ENCODE measurements at places on chromosomes 5 and 9. TPM values are rescaled to one million over a fixed set of nuclear protein-coding genes. Genes with fewer than 3 reads are reported as not detected.

The GLRA1 gene
- not detected for total RNA-seq

The FBXW11 gene
- total RNA-seq: 65.9 TPM

The IFNA2 gene
- total RNA-seq: not detected

The CBY3 gene
- not detected for total RNA-seq

The DEPDC1B gene
- total RNA-seq: 2.2 TPM

The GMCL2 gene
- not detected for total RNA-seq

- H3K4me1 ChIP-seq: peaks cover 13% of the 10 kb centered on the region
- no peak overlapping the region for H3K4me3 ChIP-seq
- no peak for DNase-seq
- H3K36me3 ChIP-seq: no peaks in the 10 kb centered on the region
- H3K27me3 ChIP-seq: no peaks in the 10 kb centered on the region
Observed at GRCh38 chr9:128141604-128142003, 7.6 kb upstream of the LCN2 start.

DNA sequence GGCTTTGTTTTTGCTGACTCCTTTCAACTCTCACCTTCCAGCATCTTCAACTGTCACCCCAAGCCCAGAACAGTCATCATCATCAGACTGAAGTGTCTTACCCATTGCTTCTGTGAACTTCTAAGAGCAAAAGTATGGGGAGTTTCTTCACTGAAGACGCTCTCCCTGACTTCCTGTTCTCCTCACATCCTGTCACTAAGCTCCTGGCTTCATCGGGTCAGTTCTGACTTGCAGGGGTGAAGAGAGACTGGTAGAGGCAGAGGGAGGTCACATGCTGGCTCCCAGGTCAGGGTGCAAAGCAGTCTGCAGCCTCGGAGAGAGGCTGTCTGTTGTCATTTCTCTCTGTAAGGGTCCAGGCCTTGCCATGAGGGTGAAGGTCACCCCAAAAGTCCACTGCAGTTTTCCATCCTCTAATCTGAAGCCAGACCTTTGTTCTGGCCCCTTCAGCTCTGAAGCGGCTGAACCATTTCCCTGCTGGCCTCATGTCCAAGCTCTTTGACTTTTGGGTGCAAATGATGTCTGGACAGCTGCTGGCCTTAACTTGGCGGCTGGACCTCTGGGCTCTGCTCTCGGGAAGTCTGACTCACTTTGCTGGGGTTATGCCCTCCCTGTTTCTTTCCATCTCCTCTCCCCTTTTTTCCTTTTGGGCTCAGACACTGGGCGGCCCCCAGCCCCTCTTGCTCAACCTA is 305.0 kb downstream of the RAB3C start:
- no peaks in the 10 kb centered on the region for H3K36me3 ChIP-seq
- H3K4me3 ChIP-seq: no peak overlapping the region
- no peaks in the 10 kb centered on the region for H3K27me3 ChIP-seq
- peaks cover 18% of the 10 kb centered on the region for H3K4me1 ChIP-seq

- H3K27ac ChIP-seq: no peak overlapping the region
- no peaks in the 10 kb centered on the region for H3K4me1 ChIP-seq
- H3K36me3 ChIP-seq: peaks cover 28% of the 10 kb centered on the region
- DNase-seq: no peak
- H3K4me3 ChIP-seq: no peak overlapping the region
Observed at GRCh38 chr5:178143901-178144300, 9.8 kb downstream of the NHP2 start.

- no peaks in the 10 kb centered on the region for H3K27me3 ChIP-seq
- no peaks in the 10 kb centered on the region for H3K36me3 ChIP-seq
- no peak overlapping the region for H3K4me3 ChIP-seq
- DNase-seq: no peak
- no peaks in the 10 kb centered on the region for H3K4me1 ChIP-seq
- H3K27ac ChIP-seq: no peak overlapping the region
Observed at GRCh38 chr9:6777213-6777902, 19.6 kb downstream of the KDM4C start.

DNA sequence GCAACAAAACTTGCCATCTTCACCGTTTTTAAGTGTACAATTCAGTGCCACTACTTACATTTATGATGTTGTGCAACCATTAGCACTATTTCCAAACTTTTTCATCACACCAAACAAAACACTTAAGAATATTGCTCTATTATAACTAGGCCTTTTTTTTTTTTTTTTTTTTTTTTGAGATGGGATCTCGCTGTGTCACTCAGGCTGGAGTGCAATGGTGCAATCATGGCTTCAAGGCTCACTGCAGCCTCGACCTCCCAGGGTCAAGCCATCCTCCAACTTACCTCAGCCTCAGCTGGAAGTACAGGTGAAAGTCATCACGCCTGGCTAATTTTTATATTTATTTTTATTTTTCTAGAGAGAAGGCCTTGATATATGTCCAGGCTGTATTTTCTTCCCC is 22.3 kb upstream of the LMNB1 start:
- no peaks in the 10 kb centered on the region for H3K4me1 ChIP-seq
- H3K4me3 ChIP-seq: no peak overlapping the region
- no peaks in the 10 kb centered on the region for H3K27me3 ChIP-seq
- no peak overlapping the region for H3K27ac ChIP-seq

GRCh38 chr9:32877639-32878217 is 94.4 kb downstream of the TMEM215 start:
- H3K4me1 ChIP-seq: no peaks in the 10 kb centered on the region
- H3K27me3 ChIP-seq: no peaks in the 10 kb centered on the region
- H3K36me3 ChIP-seq: no peaks in the 10 kb centered on the region

DNA sequence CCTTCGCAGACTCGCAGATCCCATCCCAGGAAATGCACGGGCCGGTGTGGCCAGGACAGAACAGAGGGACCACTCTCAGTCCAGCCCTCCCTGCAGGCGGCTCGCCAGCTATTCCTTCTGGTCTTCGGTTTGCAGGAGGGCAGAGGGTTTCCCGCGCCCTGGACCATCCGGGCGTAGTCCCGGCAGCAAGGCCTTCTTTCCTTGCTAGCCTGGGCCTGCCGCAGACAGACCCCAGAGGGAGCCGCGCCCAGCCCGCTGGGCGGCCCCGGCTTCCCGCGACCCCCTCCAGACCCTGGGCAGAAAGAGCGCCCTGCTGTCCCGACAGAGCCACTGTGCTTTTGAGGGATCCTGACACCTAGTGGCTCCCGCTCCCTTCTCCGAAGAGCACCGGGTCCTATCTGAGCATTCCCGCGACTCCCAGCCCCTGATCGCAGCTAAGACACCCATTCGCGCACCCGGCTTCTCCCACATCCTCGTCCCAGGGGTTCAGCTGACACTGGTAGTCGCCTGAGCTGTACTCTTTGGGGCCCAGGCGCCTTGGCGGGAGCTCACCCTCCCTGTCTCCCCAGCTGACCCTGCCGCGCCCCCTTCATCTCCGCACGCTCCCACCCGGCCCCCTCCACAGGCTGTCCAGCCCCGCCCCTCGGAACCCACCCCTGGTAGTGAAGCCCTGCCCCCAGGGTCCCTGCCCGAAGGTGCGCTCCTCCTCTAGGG is 1.1 kb downstream of the CFAP90 start:
- no peaks in the 10 kb centered on the region for H3K4me1 ChIP-seq
- no peak for DNase-seq
- no peak overlapping the region for H3K27ac ChIP-seq
- peaks cover 3% of the 10 kb centered on the region for H3K27me3 ChIP-seq

DNA sequence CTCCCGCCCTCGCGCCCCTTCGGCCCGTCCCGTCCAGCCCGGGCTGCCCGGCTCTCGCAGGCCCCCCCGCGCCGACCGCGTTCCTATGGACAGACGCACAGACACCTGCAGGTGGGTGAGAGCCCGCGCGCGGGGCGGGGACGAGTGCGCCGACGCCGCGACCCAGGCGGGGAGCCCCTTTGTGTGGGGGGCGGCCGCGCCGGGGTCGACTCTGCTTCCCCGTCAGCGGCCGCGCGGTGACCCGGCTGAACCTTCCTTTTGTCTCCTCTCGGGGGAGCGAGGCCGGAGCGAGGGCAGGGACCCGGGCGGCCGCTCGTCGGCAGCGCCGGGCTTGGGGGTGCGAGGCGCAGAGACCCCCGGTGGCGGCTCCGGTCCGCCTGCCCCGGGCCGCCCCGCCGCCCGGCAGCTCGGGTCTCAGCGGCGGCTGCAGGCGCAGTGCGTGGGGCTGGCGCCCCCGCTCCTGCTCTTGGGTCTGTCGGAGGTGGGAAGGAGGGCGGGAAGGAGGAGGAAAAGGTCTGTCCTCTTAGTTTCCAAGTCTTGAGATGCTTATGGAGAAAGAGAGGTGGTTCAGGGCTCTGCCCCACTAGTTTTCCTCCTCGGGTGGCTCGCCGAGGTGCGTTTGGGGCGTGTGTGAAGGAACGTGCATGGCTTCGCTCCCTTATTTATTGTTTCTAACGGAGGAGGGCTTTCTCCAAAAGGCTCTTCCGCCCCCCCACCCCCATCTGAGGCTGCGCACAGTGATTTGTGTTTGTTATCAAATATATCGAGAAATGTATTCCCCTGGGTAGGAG is 576 bp downstream of the KIAA1958 start:
- no peak overlapping the region for H3K27ac ChIP-seq
- peak; percentile 42 for DNase-seq
- peak overlapping the region; percentile 73 for H3K4me3 ChIP-seq
- no peaks in the 10 kb centered on the region for H3K36me3 ChIP-seq
- no peaks in the 10 kb centered on the region for H3K27me3 ChIP-seq

DNA sequence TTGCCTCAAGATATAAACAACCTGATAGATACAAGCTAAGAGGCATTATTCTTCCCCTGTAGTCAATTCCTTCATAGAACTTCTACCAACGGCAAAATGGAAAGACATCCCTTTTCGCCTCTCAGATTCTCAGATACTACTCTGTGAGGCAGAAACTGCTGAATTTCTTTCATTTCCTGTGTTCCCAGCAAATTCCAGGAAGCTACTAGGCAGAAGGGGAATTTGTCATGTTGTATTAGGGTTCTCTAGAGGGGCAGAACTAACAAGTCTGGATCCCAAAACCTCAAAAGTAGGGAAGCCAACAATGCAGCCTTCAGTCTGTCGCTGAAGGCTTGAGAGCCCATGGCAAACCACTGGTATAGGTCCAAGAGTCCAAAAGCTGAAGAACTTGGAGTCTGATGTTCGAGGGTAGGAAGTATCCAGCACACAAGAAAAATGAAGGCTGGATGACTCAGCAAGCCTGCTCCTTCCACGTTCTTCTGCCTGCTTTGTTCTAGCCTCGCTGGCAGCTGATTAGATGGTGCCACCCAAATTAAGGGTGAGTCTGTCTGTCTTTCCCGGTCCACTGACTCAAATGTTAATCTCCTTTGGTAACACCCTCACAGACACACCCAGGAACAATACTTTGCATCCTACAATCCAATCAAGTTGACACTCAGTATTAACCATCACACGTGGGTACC is 15.2 kb downstream of the RNF180 start:
- no peak overlapping the region for H3K27ac ChIP-seq
- H3K36me3 ChIP-seq: no peaks in the 10 kb centered on the region
- H3K4me3 ChIP-seq: no peak overlapping the region
- peak; percentile 18 for DNase-seq
- H3K27me3 ChIP-seq: no peaks in the 10 kb centered on the region

DNA sequence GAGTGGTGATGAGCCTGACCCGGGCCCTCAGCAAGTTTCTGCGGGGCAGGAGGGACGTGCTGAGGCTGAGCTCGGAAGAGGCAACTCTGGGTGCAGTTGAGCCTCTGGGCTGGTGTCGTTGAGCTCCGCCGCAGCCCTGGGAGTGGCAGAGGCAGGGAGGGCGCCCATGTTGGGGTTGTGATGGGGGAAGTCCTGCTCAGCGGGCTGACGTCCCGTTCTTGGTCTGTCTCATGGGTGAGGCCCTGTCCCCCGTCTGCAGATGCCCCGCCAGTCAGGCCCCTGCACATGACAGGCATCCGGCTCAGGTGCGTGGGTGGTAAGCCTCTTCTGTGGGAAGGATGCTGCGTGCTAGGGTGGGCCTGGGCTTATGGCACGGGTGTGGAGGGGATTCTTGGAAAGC is 64.3 kb downstream of the RXRA start:
- H3K4me1 ChIP-seq: no peaks in the 10 kb centered on the region
- H3K27ac ChIP-seq: no peak overlapping the region
- no peak for DNase-seq
- H3K36me3 ChIP-seq: no peaks in the 10 kb centered on the region
- no peaks in the 10 kb centered on the region for H3K27me3 ChIP-seq

DNA sequence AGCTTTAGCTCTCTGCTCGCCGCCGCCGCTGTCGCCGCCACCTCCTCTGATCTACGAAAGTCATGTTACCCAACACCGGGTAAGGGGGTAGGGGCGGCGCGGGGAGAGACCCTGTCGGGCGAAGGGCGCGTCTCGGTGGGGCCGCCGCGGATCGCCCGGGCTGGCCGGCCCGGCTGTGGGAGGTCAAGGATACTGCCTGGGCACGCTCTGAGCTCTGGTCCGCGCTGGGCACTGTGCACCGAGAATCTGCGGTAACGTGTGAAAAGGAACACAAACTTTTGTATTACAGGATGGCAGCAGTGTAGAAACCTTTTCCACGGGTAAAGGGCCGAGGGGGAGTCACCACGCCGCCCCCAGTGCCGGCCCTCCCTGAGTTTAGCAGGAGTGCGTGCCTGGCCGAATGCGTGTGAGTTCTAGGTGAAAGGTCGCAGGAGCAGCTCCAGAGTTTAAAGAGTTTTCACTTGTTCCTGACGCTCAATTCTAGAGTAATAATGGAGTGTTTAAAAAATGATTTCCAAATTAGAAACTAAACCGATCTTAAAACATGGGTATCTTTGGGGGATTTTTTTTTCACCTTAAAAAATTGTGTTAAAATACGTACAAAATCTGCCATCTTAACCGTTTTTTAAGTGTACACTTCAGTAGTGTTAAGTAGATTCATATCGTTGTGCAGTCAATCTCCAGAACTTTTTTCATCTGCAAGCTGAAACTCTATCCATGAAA is at the start of gene HSDL2:
Gene HSDL2, plus strand, starts transcription at position 7 of the 723 bp plus-strand sequence. Its CDS starts 56 bp downstream, at position 63.
- H3K4me1 ChIP-seq: peaks cover 3% of the 10 kb centered on the region
- peak; percentile 19 for DNase-seq

DNA sequence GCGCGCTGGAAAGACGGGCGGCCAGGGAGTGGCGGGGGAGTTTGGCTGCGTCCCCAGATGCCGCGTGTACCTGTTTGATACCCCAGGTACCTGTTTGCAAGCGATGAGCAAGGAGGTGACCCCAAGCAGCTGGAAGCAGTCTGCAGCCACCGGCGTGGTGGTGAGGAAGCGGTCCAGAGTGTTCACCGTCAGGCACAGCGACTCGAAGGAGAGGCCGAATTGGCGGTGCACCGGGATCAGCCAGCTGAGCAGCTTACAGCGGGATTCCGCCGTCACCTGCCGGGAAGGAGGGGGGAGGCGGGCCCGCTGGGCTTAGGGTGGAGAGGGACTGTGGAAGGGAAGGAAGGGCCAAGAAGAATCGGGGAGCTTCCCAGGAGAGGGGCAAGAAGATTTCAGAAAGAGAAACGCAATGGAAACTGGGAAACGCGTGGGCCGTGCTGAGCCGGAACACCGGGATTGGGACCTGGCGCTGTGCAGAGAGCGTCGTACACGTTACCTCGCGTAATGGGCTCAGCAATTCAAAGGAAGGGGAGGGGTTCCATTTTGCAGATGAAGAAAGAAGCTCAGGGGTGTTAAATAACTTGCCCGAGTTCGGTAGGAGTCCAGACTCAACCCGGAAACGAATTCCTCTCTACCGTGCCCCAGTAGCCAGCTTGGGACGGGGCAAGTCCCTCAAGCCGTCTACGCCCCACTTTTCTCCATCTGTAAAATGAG is 980 bp downstream of the CCNO start:
- H3K27me3 ChIP-seq: peaks cover 74% of the 10 kb centered on the region
- DNase-seq: no peak
- no peaks in the 10 kb centered on the region for H3K36me3 ChIP-seq
- H3K4me3 ChIP-seq: peak overlapping the region; percentile 54
- peaks cover 31% of the 10 kb centered on the region for H3K4me1 ChIP-seq

GRCh38 chr5:15501091-15501791 is 1.3 kb downstream of the FBXL7 start:
- peak overlapping the region; percentile 82 for H3K27ac ChIP-seq
- DNase-seq: peak; percentile 87

GRCh38 chr9:22229069-22229468 is 217.6 kb upstream of the DMRTA1 start:
- no peak overlapping the region for H3K27ac ChIP-seq
- no peak overlapping the region for H3K4me3 ChIP-seq
- H3K27me3 ChIP-seq: no peaks in the 10 kb centered on the region
- DNase-seq: no peak
- H3K36me3 ChIP-seq: no peaks in the 10 kb centered on the region
